Stimulated activated CD8-positive, alpha-beta memory T cell treated with anti-CD3 and anti-CD28 coated beads, Interleukin-15, amount 100 ng/mL, for 4 hours (primary cell): ENCODE measurements at places on chromosomes 5 and 9.

DNA sequence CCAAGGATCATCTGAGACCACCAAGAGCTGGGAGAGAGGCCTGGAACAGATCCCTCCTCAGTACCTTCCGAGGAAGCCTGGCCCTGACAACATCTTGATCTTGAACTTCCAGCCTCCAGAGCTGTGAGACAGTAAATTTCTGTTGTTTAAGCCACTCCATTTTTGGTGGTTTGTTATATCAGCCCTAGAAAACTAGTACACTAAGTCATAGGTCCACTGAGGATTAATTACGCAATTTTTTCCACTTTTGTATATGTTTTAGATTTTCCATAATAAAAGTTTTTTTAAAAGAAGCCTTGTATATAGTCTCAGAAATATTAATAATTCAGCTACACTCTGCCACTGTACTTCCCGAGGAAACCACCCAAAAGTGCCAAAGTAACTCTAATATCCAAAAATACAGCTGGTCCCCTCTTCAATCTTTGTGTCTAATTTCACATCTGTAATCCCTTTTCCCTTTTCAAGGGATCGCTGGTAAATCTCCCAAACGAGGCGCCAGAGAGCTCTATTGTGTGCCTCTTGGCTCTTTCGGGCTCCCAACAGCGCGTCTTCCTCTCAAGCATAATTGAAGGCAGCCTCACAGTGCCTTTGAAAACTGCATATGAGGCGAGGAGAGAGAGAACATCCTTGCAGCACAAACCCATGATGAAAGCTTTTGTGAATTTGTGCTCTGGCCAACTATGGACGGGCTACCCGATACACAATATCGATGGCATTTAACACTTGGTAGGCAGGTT, 32.7 kb downstream of the PRUNE2 start:
- DNase-seq, result no peak

DNA sequence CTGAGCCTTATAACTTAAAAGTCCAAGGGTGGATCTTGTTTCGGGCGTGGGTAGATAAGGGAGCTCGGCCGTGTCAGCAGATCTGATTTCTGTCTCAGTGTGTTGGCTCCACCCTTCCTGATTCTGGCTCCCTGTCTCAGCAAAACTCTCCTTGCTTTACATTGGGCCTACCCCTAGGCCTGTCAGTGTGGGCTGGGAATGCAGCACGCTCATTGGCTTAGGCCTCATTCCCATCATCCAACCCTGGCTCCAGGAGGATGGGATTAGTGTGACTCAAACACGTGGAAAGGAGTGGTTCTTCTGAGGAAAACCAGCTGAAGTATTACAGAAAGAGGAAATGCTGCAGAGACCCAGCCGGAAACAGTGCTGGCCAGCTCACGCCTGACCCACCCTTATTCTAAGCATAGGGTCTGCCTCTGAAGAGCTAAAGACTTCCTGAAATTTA, 59.9 kb downstream of the ZFAND5 start:
- DNase-seq, result peak; percentile 2

DNA sequence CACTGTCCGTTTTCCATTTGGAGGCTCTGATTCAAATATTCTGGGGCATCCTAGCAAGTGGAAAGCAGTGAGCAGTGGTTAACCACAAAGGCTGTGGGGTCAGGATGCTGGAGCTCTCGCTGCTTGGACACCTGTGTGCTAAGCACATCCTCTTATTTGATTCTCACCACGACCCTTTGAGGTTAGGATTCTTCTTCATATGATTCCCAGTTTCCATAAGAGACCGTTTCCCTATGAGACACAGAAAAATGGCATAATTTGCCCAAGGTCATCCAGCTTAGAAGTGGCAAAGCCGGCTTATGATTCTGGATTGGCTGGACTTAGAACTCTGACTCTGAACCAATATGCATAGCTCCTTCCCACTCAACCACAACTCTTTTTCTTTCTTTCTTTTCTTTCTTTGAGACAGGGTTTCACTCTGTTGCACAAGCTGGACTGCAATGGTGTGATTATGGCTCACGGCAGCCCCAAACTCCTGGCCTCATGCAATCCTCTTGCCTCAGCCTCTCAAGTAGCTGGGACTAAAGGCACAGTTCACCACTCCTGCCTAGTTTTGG, 207.7 kb downstream of the TTLL11 start:
- no peak for DNase-seq

- no peak for DNase-seq
Measured at GRCh38 chr9:134476942-134477335, 150.7 kb downstream of the RXRA start.

DNA sequence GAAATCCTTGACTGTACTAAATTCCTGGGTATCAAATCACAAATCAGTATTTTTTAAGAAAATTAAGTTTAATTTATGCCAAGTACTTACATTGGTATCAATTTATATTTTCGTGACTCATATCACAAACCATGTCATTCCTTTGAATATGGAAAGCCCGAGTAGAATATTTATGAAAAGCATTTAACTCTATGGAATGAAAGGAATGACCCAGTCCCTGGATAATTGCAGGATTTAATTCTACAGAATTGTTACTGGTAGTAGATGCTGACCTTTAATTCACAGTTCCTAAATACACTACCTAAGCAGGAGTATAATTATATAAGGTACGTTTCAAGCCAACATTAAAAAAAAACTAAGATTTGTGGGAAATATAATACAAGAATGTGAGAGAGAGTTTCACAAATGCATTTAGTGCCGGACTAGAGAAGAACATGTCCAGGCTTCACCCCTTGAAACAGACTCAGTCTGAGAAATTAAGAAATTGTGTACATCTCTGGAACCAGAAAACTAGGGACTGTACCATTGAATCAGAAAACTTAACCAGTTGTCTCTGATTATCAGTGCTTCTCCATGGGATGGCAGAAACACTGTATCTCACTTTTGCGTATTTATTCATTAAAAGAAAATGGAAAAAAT, 28.5 kb upstream of the PLPPR1 start:
- no peak for DNase-seq

GRCh38 chr9:14710804-14711203, 11.7 kb downstream of the CER1 start:
- DNase-seq, result no peak

DNA sequence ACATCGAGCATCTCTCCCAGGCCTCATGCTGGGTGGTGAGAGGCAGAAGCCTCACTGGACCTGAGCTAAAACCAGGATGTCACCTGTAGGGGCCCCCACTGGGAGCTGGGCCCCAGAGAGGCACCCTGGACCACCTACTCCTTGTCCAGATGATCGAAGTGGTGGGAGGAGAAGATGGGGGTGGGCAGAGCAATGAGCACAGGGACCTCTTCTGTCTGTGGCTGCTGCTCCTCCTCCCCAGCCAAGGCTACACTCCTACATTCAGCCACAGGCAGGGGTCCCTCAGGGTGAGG, 227.5 kb downstream of the CACNA1B start:
- no peak for DNase-seq

- DNase-seq, result no peak
Measured at GRCh38 chr5:172885597-172886340, 51.7 kb downstream of the ERGIC1 start.

DNA sequence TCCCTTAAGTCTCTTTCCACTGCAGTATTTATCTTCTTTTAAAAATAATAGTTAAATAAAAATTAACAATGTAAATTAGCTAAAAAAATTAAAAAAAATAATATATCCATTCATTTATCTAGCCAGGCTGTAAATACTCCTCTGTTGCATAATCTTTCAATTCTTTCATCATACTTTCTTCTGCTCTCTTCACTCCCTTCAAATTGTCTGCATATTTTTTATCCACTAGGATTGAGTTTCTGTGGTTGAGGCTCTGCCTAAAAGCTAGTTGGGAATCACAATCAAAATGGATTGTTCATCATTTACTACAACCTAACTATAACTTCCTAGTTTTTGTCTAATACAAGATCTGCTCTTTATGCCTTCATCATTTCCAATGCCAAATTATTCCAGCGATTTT, 182.2 kb downstream of the PDE4D start:
- DNase-seq, result no peak

GRCh38 chr5:55915783-55916182, 64.6 kb downstream of the IL31RA start:
- no peak for DNase-seq

DNA sequence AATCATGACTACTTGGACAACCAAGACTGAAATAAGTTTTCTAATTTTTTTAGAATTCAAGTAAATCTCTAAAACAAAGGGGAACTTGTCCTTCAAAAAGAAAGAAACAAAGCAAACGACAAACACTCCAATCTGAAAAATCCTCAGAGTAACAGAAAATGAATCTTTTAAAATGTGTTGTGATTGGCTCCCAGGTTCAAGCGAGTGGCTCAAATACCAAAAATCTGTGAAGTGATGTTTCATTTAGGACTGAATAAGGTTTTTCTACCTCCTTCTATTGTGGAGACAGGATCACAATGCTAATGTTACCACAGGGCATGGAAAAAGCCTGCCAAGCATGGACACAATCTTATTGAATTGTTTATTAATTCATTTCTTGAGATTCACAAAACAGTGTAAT, 415.7 kb downstream of the RAB3C start:
- no peak for DNase-seq

DNA sequence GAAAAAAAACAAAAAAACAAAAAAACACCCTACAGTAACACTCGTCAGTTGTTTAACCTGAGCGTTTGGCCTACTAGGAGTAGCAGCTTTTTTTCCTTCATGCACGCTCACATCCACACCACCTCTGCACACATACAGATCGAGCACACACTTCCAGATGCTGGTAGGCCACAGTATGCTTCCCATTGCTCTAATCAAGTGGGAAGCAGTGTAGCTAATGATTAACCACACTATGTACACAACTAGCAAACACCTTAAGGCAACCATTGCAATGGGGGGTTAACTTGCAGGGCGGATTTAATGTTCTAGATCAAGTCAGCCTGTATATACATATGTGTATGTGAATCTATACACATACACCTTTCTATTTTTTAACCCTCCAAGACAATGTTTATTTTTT, 65.5 kb upstream of the GLRX start:
- no peak for DNase-seq

DNA sequence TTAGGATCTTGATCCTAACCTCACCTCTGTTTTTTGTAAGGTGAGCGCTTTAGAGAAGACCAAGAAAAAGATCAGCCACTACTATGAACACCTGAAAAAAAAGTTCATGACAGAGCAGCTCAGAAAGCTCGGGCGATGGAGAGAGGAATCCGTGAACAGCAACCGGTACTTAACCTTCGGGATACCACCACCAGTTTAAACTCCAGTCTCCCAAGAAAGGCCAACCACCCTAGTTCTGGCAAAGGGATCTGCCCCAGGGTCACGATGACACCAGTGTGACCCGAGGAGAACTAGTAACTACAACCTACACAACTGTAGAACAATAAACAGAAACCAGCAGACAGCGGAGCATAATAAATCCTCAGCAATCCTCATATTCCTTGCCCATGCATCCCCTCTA, 8.5 kb downstream of the C5orf52 start:
- DNase-seq, result no peak

DNA sequence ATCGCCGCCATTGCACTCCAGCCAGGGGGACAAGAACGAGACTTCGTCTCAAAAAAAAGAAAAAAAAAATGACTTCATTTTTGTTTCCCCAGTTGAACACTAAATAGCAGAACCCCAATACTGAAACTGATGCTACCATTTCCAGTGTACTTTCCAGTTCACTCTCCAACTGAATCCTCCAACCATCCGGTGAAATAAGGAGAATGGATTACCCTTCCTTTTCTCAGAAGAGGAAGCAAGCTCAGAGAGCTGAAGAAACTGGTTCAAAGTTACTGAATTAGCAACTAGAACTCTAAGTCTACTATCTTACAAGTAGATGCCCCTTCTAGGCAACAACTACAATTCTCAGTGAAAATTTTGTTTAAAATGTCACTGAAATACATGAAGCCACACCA, 3.9 kb downstream of the FAM13B start:
- no peak for DNase-seq

GRCh38 chr9:26744191-26744965, 148.2 kb downstream of the CAAP1 start:
- no peak for DNase-seq

DNA sequence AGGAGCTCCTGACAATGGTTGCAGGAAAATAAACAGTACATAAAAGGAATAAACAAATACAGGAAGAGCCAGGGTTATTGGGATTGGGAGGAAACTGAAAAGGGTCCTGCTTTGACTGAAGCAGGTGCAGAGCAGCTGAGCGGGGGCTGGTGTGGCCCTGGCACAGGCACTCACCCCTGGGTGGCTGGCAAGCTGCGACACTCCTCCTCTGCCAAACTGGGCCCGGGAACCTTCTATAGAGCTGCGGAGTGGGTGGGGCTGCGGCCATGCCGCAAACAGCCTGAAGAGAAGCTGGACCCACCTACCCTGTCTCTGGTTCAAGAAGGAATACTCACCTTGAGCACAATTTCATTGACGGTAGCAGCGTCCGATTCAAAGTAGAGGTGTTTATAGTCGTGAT, 182.5 kb downstream of the GAPVD1 start:
- DNase-seq, result no peak

DNA sequence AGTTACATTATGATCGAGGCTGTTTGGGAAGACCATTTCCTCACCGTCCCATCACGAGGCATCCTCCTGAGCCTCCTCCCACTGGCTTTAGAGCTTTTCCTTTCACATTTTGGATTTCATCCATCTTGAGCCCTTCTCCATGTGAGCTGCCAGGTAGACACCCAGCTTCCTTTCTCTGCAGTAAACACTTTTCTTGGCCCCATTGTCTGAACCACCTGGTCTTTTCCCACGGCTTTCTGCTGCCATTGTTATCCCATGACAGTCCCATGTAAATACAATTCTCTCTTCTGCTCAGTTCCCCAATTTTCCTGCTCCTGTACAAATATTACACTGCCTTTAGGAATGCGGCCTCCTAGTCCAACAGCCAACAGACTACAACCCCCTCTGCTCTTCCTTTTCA, 24.1 kb downstream of the UBE2QL1 start:
- DNase-seq, result no peak

DNA sequence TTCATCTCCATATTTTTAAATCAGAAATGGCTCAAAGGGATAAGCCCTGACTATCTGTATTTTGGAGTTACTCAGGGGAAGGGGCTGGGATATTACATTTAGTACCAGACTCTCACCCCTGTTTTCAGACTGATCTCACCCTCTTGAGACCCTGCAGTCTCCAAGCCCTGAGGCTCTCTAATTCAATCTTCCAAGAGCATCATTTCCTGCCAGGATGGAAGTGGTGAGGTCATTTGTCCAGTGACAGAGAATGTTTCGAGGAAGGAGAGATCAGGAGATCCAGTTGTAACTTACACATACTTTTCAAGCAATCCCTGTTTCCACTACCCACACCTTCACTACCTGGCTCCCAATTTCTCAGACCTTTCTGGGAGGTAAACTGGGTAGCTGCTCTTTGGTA, 295.5 kb upstream of the EFNA5 start:
- no peak for DNase-seq
